Retinal pigment epithelial cell (primary cell): ENCODE measurements at places on chromosomes 3 and 15.

DNA sequence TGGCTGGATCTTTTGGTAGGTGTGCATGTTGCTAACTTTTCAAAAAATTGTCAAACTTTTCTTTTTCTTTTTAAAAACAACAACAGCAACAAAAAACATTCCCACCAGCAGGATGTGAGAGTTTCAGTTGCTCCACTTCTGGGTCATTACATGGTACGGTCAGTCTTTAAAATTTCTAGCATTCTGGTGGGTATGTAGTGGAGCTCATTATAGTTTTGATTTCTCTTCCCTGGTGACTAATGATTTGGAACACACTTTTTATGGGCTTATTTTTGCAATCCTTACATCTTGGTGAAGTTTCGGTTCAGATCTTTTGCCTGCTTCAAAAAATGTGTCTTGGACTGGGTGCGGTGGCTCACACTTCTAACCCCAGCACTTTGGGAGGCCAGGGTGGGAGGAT, 19.3 kb downstream of the ATP1B3 start:
- DNase-seq = no peak

DNA sequence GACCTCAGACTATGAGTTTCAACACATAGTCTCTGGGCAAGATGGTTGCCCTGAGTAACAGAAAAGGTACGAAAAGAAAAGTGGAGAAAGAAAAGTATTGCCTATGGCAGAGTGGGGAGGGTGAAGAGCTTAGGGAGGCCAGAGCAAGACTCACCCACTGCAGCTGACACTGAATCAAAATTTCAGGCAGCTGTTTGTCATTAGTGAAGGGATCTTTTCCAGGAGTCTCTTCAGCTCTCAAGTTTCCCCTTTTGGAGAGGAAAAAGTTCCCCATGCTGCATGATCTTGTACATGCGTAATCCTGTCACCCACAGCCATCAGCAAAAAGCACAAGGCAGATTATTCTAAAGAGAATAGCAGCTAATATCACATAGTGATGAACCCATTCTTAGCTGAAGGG, 616.9 kb upstream of the GBE1 start:
- DNase-seq = no peak

DNA sequence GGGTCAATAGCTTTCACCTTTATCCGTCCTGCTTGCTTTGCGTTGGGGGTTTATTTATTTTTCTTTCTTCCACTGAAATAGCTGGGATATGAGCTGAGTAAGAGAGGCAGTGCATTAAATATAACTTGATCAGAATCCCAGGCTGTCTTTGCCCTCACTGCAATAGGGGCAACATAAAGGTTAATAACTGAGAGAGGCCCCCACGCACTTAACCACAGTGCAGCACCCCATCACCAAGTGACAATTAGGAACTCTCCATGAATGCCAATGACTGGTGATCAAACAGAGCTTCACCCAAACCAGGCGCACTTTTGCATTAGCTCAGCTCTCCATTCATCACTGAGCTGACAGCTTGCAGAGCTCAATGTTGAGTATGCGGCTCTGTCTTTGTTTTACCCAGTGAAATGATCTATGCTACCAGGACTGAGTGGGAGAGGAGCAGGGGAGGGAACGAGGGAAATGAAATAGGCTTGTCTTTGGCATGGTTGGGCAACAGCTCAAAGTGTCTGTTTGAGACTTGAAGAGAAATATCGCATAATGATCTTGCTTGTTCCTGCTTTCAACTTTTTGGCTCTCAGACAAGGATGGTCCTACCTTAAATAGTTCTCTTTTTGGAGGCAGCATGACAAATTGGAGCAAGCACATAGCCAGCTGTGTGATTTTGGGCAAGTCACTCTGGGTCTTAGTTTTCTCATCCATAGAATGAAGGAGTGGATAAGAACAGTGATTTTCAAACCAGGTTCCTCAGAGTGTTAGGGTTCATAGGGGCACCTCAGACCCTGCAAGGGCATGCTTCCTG, 14.5 kb upstream of the GLCE start:
- no peak for DNase-seq

GRCh38 chr15:66951531-66952320, 113.7 kb upstream of the SMAD3 start:
- DNase-seq = no peak

- no peak for DNase-seq
Observed at GRCh38 chr3:58321791-58322190, 10.9 kb upstream of the PXK start.

DNA sequence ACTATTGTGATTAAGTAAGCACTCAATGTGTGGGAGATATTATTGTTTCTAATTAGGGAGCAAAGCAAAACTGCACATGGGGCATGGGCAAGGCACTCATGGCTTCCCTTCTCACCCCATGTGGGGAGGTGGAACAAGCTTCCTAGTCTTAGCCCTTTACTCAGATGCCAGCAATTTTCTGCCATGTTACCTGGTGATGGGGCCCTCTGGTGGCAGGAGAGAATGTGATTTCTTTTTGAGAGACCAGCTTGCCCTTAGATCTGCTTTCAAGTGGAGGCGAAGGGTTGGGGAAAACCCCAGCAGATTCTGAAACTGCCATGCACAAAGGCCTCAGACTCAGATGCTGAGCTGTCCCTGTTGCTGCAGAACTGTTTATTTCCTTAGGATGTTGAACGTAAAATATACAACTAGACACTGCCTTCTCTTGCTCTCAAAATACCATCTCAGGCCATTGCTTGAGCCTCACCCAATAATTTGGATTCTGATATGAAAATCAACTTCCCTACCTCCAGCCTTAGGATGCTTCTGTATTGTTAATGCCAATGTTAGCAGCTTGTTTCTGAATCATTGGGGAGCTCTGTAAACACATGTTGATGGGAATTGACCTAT, 130.2 kb upstream of the TPRG1 start:
- no peak for DNase-seq

GRCh38 chr3:31425401-31425800, 107.3 kb upstream of the STT3B start:
- no peak for DNase-seq

DNA sequence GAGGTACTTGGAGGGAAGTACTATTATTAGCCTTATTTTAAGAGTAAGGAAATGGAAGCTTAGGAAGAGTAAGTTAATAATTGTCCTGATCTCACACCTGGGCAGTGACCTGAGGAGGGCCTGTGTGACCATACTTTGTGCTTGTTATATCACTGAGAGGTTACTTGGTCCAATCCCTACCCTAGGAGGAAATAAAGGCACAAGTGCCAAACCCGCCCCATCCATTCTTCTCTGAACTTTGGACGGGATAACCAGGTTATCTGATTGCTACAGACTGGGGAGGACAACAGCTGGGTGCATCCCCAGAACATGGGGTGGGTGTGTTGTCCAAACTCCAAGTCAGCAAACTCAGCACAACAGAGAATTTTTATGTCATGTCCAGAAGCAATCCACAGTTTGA, 77.7 kb upstream of the NR2E3 start:
- DNase-seq = no peak

- no peak for DNase-seq
Observed at GRCh38 chr3:187735383-187735782, 9.9 kb downstream of the BCL6 start.

DNA sequence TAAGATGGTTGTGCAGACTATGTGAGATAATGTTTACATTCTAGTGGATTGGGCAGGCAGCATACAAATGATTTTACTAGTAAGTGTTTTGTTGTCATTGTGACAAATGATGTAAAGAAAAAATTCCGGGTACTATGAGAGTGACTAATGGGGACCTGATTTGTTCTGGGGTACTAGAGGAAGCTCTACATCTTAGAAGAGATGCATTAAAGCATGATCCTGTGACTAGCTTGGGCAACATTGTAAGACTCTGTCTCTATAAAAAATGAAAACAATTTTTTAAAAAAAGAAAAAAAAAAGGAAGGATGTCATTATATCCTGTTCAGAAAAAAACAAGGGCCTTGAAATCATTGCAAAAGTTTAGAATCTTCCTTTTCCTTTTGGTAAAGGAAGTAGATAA, 58.1 kb upstream of the MYRIP start:
- no peak for DNase-seq

GRCh38 chr3:41356775-41357174, 157.5 kb downstream of the CTNNB1 start:
- DNase-seq = no peak

DNA sequence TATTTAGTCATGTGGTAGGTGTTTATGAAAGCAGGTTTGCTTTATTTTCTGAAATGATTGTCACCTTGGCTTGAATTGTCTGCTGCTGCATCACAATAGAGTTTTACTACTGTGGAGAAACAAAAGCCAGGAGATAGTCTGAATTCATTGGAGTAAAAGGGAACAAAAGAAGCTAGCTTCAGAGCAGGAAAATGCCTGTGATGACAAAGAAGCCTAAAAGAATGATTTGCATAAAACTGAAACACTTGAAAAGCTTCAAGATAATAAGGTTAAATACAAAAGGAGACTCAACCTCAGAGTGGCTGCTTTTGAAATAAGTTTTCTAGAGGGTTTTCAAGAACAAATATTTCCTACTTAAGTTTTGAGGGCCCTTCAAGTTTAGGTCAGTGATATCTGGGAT, 138.3 kb downstream of the PTPRG start:
- no peak for DNase-seq

- no peak for DNase-seq
Observed at GRCh38 chr3:22366781-22367180, 615.8 kb upstream of the ZNF385D start.

- peak; percentile 87 for DNase-seq
Observed at GRCh38 chr15:44102675-44103254, 92.3 kb downstream of the FRMD5 start.

GRCh38 chr15:50854601-50855490, 53.6 kb upstream of the AP4E1 start:
- no peak for DNase-seq

DNA sequence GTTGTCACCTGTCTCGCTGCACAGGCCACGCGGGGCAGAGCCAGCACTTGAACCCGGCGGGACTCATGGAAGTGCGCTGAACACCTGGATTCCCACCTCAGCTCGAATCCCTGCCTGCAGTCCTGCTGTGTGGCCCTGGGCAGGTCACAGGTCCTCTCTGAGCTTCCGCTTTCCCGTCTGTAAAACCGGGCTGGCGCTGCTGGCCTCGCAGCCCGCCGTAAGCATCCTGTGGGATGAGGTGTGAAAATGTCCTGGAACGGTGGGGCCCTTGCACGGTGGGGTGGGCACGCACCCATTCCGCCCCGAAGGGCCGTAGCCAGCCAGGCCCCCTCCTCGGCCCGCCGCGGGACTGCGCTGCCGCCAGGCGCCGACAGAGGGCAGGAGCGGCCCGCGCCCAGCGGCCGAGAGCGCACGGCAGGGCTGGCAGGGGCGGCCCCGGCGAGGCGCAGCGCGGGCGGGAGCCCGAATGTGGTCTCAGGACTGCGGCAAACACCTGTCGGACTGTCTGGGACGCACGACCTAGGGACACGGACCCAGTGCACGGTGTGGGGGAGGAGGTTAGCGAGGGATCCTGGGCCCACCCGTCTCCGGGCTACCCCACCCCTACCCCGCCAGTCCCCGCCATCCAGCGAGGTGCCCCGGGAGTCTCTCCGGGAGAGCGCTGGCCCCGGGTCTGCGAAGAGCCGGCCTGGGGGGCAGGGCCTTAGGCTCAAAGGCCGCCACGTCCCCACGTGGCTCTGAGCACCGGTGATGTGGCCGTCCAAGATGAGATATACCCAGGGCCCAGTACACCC, 40.4 kb downstream of the DNAJB8 start:
- DNase-seq = no peak

DNA sequence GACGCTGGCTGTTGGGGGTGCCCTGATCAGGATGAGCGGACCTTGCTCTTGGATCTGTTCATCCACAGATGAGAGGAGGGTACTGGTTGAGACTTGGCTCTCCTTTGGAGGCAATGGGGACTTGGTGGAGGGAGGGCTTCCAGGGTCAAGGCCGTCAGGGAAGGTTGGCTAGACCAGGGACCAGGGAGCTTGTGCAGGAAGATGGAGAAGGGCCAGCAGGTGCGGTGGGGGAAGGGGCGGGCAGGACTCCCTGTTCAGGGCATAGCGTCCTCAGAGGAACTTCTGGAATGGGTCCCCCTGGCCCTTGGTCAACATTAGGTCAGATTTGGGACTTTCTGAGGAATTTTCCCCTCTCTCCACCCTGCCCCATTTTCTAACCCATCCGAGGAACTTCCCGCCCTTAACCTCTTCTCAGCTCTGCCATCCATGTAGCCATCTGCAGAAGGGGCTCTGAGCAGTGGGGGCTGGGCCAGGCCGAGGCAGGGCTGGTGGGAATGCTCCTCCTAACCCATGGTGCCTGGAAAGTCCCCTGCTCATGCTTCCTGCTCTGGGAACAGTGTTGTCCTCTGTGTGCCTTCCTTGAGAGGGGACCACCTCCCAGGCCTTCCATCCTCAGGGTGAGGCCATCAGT, 11.5 kb downstream of the SNX33 start:
- DNase-seq = no peak
